Activated naive CD8-positive, alpha-beta T cell treated with anti-CD3 and anti-CD28 coated beads for 36 hours (primary cell): ENCODE measurements at places on chromosomes 4 and X. TPM values are rescaled to one million over a fixed set of nuclear protein-coding genes. Genes with fewer than 3 reads are reported as not detected.
A peak's percentile ranks its signal among the peaks of the same experiment; 100 is the strongest.

GRCh38 chr4:37689353-37690095 lies 3.3 kb upstream of the RELL1 start:
- no peak for DNase-seq

- DNase-seq = no peak
Measured at GRCh38 chr4:26206999-26207398, 113.8 kb upstream of the RBPJ start.

The CCNB3 gene
- total RNA-seq = 0.64 TPM

DNA sequence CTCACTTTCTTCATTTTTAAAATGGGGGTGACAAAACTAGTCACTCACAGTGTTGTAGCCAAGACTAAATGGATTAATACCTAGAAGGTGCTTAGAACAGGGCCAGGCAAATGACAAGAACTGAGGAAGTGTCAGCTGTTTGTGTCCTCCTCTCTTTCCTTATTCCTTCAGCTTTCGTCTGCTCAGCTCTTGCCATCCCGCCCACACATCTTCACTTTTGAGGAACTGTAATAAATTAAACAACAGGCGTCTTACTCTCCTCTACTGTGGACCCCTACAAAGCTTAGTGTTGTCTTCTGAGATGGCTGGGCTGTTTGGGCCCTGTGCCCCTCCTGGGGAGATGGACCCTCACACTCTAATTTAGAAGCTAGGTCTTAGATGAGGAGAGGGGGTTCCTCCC lies 2.7 kb downstream of the HPSE start:
- no peak for DNase-seq

The SLC49A3 gene
- total RNA-seq = 0.43 TPM

DNA sequence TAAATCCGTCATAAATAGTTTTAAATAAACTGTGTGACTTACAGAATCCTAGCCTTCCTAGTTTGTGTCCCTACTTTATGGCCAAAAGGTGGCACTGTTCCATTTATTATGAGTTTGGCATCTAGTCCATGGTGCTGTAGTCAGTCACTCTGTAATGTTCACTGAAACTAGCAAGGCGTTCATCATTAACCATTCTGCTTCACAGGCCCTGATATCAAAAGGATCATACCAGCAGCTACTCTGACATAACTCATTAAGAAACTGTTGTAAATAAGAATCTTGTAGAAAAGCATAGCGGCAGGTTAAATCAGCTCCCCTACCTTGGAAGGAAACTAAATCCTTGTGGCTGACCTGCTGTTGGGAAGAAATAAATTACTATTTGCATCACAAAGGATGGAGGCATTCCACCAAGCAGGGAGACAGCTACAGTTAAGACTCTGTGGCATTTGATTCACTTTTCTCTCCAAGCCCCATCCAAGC lies 919.6 kb upstream of the DIAPH2 start:
- DNase-seq = no peak

GRCh38 chrX:109987884-109988283 lies 15.0 kb upstream of the TMEM164 start:
- DNase-seq = no peak

- DNase-seq = no peak
Measured at GRCh38 chrX:144730471-144730870, 516.8 kb upstream of the SPANXN1 start.

- peak; percentile 38 for DNase-seq
Measured at GRCh38 chrX:150361070-150361776, 1.9 kb upstream of the MAMLD1 start.

The PFKFB1 gene
- total RNA-seq = 0.86 TPM

The GK2 gene
- not detected for total RNA-seq

The VSIG1 gene
- total RNA-seq = 0.56 TPM

DNA sequence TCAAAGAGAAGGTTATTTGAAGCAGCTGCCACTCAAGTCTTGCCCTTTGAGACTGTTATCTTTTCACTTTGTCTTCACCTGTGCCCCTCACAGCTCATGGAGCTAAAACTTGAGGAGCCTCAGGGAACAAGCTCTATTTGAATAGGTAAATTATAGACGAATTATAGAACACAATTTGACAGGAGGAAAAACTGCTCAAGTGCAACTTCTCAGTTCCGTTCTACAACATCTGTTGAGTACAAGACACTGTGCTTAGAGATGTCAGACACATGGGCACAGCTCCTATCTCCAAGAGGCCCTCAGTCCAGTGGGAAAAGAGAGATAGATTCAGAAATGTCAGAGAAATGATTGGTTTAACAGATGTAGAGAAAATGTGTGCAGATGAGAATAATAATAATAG lies 5.1 kb downstream of the PPP1R2C start:
- DNase-seq = no peak

DNA sequence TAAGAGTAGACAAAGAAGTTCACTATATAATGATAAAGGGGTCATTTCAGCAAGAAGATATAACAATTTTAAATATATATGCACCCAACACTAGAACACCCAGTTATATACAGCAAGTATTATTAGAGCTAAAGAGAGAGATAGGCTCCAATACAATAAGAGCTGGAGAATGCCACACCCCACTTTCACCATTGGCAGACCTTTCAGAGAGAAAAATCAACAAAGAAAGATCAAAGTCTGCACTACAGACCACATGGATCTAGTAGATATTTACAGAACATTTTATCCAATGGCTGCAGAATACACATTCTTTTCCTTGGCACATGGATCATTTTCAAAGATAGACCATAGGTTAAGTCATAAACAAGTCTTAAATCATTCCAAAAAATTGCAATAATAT lies 479.7 kb upstream of the DIAPH2 start:
- no peak for DNase-seq

The GABRE gene
- total RNA-seq = not detected

DNA sequence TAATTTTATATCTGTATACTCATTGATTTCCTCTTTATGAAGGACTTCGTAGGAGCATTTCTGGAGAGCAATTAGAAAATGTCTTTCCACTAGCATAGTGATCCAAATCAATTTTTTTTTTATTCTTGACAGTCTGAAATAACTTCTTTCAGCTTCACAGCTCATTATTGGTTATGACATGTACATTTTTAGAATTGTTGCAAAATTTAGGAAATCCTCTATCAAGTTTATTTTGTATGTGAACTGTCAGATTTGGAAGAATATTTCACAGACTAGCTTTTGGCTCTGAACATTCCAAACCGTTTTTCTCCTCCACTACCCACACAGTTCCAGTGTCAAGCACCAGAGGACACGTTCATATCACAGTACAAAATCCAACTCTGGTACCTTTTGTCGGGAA lies 249.6 kb upstream of the ATOH1 start:
- no peak for DNase-seq

GRCh38 chr4:85084371-85085094 lies 118.0 kb upstream of the WDFY3 start:
- no peak for DNase-seq

The POLA1 gene
- 48.3 TPM for total RNA-seq

- peak; percentile 79 for DNase-seq
Measured at GRCh38 chrX:9942086-9942485, 25.1 kb upstream of the CLDN34 start.
